AG09309 (cell line): ENCODE measurements at places on chromosomes 12 and 14.

DNA sequence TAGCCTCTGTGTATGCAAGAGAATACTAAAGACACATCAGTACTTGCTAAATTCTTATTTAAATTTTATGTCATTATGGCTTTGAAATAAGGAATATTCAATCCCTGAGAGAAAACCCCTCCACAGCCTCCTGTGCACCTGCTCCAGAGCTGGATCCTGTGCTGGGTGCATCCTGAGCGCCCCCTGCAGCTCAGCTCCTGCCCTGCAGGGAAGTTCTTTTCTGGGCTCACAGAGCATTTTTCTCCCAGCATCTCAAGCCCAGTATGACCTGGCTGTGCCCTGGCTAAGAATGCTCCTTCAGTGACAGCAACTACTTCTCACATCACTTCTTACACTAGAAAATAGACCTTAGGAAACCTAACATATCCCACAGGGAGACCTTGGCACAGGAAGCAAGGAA, 1211.7 kb downstream of the TMEM121 start:
- DNase-seq: no peak

DNA sequence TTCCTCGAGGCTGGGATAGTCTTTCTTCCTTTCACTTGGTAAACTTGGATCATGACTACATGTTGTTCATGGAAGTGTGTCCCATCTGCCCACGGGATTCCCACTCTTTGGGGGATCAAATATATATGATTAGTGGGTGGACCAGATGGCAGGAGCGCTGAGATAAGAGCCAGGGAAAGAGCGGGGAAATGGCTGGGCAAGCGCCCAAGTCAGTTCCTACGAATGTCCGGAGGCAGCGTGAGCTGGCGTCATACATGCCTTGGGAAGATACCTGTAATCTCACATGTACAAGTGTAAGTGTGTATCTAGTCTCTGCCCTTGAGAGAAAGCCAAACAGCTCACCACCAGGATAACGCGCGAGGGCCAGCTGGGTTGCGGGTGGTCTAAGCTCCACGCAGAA, 62.3 kb downstream of the FZD10 start:
- DNase-seq: no peak

GRCh38 chr14:36498938-36499337, 21.1 kb downstream of the NKX2-1 start:
- DNase-seq: no peak

DNA sequence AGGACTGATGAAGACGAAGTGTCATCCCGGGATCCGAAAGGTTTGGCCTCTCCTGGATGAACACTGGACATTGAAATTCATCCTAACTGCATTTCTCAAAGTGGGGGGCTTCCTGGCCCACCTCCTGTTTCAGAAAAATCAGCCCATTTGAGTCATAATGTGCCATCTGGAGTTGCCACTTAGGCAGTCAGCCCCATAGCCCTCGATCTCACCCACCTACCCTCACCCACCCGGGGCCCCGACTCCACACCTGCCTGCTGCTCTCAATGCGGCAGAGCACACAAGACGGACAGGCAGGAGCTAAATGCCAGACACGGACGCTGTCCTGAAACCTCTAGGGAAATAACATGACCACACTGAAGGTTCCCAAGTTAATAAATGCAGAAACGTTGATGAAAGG, 12.6 kb downstream of the DLK1 start:
- DNase-seq: no peak

GRCh38 chr12:89062996-89063395, 289.3 kb downstream of the DUSP6 start:
- DNase-seq: no peak

DNA sequence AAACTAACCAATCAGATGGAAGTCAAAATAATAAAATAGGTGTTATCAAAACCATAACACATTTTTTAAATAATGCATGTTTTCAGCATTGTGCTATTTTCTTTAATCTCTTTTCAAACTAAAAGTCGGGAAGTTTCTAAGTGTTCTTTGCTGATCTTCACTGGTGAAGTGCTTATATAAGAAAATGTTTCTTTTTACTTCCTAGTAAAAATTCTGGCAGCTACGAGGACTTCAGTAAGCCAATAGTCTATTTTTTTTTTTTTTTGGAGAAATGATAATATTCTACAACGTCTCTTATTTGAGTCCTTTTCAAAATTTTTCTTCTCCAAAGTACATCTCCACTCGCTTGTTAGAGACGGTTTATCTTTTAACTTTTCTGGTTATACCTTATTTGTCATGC, 448.0 kb downstream of the SLC6A15 start:
- no peak for DNase-seq

DNA sequence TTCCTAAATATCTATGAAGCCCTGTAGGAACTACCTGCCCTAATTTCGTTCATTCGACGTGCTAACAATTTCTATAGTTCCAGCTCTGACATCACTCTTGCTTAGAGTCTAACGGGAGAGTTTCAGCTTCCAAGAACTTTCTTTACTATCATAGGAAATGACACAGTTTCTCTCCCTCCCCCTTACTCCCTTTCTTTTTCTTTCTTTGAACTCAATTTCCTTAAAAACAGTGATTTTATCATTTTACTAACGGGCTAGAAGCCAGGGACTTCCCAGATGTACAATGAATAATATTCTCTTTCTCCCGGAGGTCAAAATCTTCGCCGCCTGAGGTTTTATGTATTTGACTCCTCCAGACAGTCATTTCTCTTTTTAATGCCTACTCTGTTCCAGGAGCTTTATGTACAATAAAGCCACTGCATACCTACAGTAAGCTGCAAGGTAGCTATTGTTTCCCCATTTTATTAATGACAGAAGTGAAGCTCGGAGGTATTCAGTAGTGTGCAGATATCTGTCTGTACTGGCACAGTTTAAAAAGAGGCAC, 15.7 kb downstream of the SMCO2 start:
- peak; percentile 44 for DNase-seq

DNA sequence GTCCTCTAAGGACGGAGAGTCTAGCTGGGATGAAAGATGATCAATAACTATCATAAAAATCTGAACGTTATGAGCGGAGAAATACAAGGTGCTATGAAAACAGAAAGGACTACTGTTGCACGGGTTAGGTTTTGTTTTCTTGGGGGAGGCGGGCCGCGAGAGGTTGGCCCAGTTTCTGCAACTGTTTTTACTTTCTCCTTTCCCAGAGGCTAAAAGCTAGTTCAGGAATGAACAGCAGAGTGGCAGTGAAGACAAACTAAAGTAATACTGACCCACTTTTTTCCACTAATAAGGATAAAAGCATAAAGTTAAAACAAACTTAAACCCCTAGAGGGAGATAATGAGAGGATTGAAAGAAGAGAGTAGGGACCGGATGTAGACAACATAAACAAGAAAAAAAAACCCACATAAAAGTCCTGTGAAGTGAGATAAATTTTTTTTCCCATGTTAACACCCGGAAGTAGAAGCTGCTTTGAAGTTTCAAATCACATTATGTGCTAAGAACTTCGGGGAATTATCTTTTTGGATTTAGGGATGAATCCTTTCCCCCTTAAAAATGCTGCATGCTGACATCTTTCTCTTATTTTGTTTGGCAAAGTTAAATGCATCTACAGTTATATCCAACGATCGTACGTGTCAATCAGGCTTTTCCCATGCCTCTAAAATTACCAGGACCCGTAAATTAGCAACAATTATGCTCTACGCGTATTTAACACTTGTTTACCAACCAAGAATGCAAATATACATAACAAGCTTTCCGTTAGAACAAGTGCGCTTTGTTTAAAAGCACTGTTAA, 1.0 kb upstream of the CDK17 start:
- no peak for DNase-seq

DNA sequence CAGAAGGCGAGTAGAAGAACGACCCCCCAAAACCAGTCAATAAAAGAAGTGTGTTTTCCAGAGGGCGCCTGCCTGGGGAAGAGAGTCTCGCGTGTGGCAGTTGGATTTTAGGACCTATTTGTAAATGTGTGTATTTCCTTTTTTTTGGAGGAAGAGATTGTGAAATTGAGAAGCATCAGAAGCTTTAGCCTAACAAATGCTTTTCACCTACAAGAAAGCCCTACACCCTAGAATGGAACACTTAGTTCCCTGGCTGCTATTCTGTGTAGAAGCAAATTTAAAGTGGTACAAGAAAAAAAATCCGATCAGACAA, 1.3 kb downstream of the RCOR1 start:
- DNase-seq: no peak

GRCh38 chr12:123078120-123078465, 72.8 kb downstream of the PITPNM2 start:
- DNase-seq: no peak

- DNase-seq: no peak
These were observed 17.4 kb downstream of the TMPO start for GRCh38 chr12:98532687-98533304.

DNA sequence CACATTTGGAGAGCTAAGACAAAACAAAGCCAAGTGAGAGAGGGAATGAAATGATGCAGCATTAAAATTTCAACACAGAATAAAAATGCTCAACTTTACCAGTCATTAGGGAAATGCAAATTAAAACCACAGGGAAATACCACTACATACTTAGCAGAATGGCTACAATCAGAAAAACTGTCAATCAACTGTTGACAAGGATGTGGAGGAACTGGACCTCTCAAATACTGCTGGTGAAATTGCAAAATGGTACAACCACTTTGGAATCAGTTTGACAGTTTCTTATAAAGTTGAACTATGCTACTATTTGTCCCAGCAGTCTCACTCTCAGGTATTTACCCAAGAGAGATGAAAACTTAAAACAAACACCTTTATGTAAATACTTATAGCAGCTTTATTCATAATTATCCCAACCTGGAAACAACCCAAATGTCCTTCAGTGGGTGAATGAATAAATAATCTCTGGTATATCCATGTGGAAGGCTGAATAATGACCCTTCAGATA, 43.8 kb upstream of the KTN1 start:
- no peak for DNase-seq

DNA sequence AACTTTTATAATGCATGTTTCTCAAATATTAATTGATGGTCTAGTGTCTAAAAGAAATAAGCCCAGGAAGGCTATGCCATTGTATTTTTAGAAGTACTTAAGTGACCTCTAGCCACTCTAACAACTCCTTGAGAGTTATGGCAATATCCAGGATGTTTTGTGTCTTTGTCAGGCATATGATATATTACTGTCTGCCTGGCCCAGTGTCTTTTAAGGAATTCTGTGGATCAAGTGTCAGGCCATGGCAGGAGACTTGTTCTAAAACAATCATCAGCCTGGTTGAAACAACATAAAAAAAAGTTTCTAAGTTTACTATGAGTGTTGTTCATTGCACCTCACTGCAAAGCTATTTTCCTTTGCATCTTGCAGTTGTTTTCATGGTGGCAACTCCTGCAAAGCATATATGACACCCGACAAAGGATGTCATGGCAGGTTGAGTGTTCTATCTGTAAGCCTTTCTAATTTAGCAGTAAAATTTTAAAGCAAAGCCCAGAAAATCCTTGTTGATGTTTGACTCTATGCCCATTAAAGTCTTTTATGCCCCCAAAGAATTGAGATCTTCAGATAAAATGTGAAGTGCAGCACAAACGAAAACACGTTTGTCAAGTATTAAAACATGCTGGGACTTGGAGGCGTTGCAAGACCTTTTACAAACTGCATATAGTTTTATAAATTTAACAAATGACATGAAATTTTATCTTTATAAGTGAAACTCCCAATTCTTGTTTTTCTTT, 89.5 kb upstream of the SLC38A2 start:
- DNase-seq: no peak

DNA sequence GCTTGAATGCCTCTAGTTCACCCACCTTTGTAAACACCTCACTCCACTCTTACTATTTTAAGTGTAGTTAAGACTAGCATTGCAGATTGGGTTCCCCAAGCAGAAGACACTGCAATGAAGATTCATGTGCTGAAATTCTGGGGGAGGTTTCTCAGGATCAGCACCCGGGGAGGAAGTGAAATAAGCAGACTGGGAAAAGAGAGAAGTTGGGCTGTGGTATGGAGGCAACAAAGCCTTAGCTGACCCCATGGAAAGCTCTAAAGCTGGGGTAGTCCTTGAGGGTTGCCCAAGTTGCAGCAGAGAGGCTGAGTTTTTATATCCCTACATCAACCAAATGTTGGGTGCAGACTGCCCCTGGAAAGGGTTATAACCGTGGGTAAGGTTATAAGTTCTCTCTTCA, 23.9 kb upstream of the IGF1 start:
- DNase-seq: no peak

DNA sequence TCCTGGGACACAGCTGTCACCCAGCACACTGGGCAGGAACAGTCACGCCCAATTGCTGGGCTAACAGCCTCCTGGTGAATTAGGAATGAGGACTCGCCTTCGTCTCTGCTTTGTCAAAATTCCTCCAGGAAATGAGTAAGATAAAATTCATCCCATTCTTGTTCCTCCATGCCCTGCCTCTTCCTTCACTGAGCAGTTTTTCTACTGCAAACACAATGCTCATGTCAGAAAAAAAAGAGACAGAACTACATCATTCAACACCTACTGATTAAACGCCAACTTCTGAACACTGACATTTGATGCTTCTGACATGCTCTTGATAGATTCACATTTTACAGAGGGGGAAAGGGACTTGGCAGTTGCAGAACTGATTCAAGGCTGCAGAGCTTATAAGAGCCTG, 37.5 kb upstream of the DTX1 start:
- DNase-seq: no peak

- DNase-seq: no peak
These were observed 6.4 kb downstream of the EDDM3A start for GRCh38 chr14:20751963-20752562.

GRCh38 chr12:113073586-113073985, 17.1 kb downstream of the DTX1 start:
- no peak for DNase-seq

- DNase-seq: no peak
These were observed 368.7 kb downstream of the TMEM132D start for GRCh38 chr12:129534966-129535750.

DNA sequence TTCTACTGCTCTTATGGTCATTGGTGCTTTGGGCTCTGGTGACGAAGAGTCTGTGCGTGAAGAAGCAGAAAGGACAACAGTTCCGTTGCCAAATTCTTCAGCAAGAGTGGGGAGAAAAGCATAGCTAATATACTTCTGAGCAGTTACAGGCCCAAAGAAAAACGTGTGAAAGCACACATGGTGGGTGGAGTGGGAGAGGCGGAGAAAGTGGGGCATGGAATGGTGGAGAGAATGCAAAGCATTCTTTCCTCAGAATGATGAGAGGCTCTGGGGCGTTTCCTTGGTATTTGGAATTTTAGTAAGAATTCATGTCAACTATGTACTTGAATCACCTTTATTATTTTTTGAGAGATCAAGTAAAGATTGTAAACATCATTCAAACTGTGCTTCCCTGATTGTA, 396.1 kb downstream of the NAV3 start:
- DNase-seq: no peak
